ENCODE measurements at places on chromosomes 2 and 18.

DNA sequence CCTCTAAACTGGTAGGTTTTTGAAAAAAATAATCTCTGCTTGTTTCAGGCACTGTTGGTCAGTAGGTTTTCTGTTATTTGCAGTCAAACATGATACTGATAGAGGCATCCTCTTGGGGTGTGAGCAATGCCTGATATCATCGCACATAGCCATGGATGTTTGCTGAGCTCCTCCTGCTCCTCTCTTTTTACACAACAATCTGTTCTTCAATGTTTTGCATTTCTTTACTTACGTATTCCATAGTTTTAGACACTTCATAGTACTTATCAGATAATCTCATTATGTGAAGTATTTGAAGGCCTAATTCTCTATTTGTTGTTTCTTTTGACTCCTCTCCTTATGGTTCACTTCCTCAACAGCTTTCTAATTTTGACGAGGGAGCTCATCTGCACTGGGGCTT, 23.0 kb upstream of the HS6ST1 start:
- DNase-seq = no peak

DNA sequence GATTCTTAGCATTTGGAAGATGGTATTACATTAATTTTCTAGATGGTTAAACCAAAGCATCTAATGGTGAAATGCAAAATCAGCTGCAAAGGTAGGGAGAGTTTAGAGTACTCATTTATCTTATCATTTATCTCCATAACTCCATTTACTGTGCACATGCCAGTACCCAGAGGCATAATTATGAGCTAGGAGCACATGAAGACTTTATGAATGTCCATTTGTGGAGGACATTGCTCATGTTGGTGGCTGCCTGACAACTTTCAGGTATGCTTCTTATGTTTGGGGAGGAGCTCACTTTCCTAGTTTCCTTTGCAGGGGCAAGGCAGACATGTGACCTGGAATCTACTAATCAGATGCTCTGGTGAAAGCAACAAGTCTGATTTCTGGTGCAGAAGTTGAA, 134.0 kb downstream of the NRP2 start:
- DNase-seq = no peak

DNA sequence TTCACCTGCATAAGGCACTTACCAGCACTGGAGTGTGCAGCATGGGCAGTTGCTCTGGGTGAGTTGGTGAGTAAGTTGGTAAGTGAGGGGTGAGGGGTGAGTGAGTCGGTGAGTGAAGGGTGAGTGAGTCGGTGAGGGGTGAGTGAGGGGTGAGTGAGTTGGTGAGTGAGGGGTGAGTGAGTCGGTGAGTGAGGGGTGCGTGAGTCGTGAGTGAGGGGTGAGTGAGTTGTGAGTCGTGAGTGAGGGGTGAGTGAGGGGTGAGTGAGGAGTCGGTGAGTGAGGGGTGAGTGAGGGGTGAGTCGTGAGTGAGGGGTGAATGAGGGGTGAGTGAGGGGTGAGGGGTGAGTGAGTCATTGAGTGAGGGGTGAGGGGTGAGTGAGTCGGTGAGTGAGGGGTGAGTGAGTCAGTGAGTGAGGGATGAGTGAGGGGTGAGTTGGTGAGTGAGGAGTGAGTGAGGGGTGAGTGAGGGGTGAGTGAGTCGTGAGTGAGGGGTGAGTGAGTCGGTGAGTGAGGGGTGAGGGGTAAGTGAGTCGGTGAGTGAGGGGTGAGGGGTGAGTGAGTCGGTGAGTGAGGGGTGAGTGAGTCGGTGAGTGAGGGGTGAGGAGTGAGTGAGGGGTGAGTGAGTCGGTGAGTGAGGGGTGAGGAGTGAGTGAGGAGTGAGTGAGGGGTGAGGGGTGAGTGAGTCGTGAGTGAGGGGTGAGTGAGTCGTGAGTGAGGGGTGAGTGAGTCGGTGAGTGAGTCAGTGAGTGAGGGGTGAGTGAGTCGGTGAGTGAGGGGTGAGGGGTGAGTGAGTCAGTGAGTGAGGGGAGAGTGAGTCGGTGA, 17.1 kb downstream of the THAP4 start:
- DNase-seq = no peak

GRCh38 chr2:83115606-83116005, 1343.5 kb downstream of the SUCLG1 start:
- DNase-seq = no peak

- DNase-seq = no peak
These were observed 310.4 kb upstream of the CCDC68 start for GRCh38 chr18:55269622-55270021.

DNA sequence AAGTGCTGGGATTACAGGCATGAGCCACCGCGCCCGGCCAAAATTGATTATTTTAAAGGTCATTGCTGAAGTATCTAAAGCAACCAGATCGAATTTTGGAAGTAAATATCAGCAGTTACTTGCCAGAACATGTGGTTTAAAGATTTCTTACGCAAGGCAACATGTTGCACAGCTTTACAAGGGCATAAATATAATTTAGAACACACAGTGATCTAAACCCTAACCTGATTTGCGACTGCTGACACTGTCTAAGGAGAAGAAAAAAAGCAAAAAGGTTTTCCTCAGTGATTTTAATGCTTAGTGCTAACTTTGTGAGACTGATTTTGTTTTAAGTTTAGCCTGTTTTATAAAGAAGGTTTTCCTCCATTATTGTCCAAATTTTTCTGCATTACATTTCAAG, 569.9 kb upstream of the LINC00305 start:
- no peak for DNase-seq

- DNase-seq = no peak
These were observed 13.3 kb upstream of the C18orf32 start for GRCh38 chr18:49500201-49500921.

- DNase-seq = no peak
These were observed 56.0 kb upstream of the LRPPRC start for GRCh38 chr2:44051593-44052347.

GRCh38 chr18:61845197-61845596, 47.6 kb downstream of the RNF152 start:
- no peak for DNase-seq

- DNase-seq = peak; percentile 53
These were observed 39.7 kb downstream of the RDH14 start for GRCh38 chr2:18520451-18521425.

- DNase-seq = no peak
These were observed 99.3 kb upstream of the TMEM18 start for GRCh38 chr2:776487-776886.

- DNase-seq = no peak
These were observed 16.6 kb downstream of the UGP2 start for GRCh38 chr2:63858291-63858690.

Measured in stimulated activated CD4-positive, alpha-beta T cell treated with anti-CD3 and anti-CD28 coated beads, Interleukin-2, amount 100 ng/mL, for 4 hours (primary cell).